Activated CD8-positive, alpha-beta T cell treated with anti-CD3 and anti-CD28 coated beads, Interleukin-2, amount 10 ng/mL, durations not matched to agents 7 days and 5 days (primary cell): ENCODE measurements at places on chromosomes 6 and 20.

DNA sequence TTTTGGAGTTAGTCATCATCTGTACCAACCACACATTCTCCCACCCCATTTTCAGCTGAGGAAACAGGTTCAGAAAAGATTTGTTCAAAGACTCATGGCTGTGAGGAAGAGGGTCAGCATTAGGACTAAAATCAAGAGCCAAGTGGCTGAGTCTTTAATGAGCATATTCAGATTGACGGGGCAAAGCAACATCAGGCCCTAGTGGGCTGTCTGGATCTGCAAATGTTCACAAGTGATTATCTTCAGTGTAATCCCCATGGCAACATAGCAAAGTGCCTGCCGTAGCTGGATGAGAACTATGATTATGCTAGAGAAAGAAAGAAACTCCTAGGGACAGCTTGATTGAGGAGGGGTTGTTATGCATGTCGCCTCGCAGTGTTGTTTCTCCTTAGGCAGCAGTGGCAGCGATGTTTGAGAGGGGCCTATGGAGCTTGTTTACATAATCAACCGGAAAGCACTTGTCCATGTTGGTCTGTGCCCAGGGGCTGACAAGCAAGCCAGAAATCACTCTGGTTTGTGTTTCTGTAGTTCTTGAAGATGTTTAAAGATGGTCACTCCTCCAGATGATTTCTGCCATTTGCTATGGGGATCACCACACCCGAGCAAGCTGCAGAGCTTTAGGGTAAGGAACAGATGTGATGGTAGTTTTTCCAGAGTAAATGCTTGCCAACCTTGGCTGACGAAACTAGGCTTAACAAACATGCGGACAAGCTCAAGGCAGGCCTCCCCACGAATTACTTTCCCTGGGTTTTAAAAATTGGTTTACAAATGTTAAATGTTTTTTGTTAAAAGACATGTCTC, 124.3 kb upstream of the MLIP start:
- no peak for DNase-seq

DNA sequence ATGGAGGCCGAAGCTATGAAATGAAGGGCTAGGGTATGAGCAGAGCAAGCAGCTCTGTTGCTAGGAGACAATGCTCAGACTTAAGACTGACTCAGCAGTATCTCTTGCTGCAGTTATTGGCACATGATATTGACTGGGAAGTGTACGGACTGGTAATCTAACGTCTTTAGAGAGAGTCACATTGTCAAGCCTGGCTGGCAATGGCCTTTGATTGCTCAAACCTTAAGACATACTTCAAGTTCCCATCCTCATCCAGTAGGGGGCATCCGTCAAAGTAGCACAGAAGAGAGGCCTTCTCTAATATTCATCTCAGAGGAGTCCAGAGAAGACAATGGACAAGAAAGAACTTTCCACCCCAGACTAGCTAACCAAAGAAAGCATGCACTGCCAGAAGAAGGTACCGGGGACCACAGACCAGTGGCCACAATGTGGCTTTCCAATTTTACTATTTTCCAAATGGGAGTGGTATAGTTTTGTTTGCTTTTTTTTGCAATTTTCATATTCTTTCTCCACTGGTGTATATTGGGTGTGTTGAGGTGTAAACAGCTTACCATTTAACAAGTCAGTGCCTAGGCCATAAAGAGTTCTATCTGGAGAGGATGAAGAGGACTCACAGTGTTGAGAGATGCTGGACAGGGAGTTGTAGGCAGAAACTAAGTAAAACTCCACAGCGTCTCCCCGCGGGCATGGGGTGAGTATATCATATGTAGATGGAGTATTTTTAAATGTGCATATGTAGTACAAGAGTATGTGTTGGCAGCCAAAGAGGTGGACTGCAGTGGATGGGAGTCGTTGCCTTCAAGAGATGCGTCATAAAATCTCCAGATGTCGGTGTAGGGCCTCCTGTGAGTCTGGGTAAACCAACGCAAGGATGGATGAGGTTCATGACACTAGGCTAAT, 36.7 kb downstream of the LRFN2 start:
- DNase-seq, result peak; percentile 56

- no peak for DNase-seq
Measured at GRCh38 chr6:167471548-167471930, 146.7 kb downstream of the TTLL2 start.

GRCh38 chr6:7559651-7560385, 18.3 kb downstream of the DSP start:
- no peak for DNase-seq

DNA sequence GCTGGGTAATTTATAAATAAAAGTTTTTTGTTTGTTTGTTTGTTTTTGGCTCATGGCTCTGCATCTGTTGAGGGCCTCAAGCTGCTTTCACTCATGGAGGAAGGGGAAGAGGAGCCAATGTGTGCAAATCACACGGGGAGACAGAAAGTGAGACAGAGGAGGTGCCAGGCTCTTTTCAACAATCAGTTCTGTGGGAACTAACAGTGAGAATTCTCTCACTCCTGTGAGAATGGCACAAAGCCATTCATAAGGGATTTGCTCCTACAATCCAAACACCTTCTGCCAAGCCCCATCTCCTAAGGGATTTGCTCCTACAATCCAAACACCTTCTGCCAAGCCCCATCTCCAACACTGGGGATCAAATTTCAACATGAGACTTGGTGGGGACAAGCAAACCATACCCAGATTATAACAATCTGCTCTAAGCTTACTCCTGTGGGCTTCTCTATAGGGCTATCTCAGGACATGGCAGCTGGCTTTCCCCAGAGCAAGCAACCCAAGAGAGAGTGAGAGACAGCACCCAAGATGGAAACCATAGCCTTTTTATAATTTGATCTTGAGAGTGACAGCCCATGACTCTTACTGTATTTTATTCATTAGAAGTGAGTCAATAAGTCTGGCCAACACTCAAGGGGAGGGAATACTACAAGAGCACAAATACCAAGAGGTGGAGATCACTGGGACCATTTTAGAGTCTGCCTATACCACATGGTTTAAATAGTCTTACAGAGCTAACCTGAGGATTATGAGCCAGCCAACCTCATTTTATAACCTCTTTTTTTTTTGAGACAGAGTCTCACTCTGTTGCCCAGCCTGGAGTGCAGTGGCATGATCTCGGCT, 22.8 kb upstream of the LRRC1 start:
- DNase-seq, result no peak

- no peak for DNase-seq
Measured at GRCh38 chr6:52077961-52078625, 9.3 kb downstream of the PKHD1 start.

DNA sequence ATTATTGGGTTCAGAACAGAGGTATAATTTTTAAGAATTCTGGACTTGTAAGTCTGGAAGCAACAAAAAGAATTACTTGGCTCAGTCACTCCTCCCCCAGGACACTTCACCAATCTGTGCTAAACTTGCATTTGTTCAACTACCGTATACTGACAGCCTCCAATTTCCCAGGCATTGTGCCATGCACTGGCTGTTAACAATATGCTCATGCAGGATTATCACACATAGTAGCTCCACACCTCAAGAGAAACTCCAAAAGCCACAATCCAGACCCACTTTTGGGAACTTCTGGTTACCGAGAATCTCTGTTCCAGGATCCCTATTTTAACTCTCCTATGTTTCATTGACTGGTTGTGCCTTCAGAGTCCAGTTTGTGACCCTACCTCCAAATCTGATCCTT, 7.7 kb downstream of the ADGRF1 start:
- DNase-seq, result no peak

DNA sequence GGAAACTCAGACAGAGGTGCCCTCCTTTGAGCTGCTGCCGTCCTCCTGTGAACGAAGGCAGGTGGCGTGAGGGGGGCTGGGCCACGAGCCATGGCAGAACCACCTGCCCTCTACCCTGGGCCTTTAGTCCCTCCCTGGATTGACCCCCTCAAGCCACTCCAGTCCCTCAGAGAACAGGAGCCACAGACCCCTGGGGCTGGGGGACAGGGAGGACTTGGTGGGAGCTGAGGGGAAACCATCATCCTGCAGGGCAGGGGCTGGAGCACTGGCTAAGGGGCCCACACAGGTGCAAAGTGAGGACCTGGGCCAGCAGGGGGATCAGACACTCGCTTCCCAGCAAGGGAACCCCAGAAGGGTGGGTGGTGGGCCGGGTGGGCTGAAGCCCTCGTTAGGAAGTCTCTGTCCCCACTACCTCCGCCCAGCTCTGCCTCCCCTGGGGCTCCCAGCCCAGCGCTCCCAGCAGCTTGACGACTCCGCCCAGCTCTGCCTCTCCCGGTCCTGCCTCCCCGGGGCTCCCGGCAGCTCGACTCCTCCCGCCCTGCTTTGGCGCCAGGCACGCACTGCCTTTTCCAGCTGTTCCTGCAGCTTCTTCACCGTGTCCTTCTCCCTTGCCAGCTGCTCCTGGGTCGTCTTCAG, 44.4 kb downstream of the DSTN start:
- DNase-seq, result no peak

DNA sequence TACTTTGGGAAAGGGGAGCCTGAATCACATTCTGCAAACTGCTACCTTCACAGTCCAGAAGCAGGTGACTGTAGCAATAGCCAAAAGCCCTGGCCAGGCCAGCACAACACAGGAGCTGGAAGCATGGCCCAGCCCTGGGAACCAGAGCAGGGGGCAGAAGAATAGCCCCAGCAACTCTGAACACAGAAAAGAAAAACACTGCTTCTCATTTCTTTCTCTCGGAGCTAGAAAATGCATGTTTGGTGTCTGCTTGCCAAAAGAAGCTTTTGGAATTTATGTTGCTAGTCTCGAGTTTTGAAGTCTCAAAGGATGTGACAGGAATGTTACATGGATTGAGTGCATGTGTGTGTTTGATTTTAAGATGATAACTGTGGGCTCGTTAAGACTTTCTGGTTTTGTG, 79.8 kb upstream of the SCAF8 start:
- DNase-seq, result no peak

GRCh38 chr6:33592595-33593413, 12.7 kb upstream of the BAK1 start:
- DNase-seq, result peak; percentile 64

DNA sequence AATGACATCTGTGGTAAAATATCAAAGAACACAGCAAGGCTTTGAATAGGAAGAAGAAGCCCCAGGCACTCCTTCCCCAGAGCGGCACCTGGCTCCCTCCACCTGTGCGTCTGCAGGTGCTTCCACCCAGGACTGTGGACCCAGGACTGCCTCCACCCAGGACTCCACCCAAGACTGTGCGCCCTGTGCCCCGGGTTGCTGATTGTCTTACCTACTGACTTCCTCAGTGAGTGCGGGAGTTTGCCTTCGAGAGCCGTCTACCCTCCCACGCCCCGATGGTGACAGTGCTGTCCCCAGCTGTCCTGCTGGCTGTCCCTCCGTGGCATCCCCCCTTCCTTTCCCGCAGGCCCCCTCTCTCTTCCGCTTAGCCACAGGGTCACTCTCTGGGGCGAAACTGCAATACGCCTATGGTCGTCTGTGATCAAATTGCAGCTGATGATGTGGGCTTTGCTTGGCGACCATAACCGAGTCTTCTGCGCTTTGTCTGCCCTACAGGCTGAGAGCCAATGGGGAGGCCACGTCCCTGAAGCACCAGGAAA, 52.1 kb downstream of the IRF4 start:
- DNase-seq, result no peak

GRCh38 chr20:11047559-11047958, 373.8 kb upstream of the JAG1 start:
- DNase-seq, result no peak

- no peak for DNase-seq
Measured at GRCh38 chr6:16762268-16762549, 949 bp upstream of the ATXN1 start.

DNA sequence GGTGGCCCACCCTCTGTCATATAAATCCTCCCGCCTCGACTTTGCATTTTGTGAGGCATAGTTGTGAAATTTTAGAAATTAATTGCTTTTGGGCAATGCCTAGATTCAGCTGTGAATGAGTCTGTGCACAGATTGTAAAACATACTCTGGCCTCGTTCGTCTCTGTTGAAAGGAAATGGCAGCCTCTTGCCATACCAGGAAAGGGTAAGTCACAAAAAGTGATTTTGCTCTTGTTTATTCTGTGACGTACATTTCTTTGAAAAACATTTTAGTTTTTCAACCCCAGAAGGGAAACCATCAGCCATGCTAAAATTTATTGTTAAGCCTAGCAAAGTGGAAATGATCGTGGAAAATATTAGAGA, 15.3 kb upstream of the EXOC2 start:
- no peak for DNase-seq

DNA sequence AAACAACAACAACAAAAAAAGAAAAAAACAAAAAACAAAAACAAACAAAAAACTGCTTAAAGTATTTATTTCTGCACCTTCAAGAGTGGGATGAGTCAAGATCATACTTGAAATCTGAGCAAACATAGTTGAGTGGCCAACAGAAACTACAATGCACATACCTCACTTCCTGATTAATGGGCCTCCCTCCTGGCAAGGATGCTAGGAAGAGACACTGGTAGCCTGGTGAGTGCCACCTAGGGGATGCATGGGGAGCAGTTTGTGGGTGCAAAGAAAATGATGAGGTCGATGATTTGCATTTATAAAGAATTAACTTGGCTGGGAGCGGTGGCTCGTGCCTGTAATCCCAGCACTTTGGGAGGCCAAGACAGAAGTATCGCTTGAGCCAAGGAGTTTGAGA, 808.1 kb downstream of the MAFB start:
- no peak for DNase-seq
